Lower lobe of right lung (tissue), 2 donors: ENCODE measurements at places on chromosomes 2 and 18. TPM values are rescaled to one million over a fixed set of nuclear protein-coding genes. Genes with fewer than 3 reads are reported as not detected.

The CCDC121 gene
- total RNA-seq, result 5.9 TPM

The KRTCAP3 gene
- 18.8 TPM for total RNA-seq

The ALPG gene
- total RNA-seq, result 0.53 TPM

The NEU4 gene
- not detected for total RNA-seq

The LAMA1 gene
- total RNA-seq, result 0.65 TPM

The ITGA4 gene
- 24.0 TPM for total RNA-seq

The LRRC30 gene
- not detected for total RNA-seq

The CNDP1 gene
- not detected for total RNA-seq

The OXER1 gene
- 1.9 TPM for total RNA-seq

The EPB41L3 gene
- total RNA-seq, result 72.5 TPM

DNA sequence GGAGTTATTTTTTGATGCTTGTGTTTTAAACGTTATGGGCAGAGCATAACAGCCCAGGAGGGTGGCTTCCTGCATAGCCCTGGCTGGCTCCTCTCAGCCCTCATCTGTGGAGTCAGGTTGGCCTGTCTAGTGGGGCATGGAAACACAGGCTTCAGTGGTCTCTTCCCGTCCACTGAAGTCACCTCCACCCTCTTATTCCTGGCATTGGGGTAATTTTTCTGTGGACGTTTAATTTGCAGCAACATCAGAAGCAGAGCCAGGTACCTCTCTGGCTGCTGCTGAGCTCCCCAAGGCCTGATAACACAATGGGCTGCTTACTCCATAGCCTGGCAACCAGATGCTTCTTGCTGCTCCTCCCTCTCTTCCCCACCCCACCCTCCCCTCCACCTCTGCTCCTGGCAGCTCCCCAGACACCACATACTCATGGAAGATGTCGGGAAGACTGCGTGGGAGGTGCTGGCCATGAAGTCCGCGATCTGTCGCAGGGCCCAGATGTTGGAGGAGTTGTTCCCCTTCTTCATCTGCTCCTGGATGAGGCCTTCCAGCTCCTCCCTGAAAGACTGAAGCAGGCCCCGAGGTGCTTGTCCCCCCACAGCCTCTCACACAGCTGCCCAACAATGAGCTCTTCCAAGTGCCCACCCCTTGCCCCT is 64.0 kb downstream of the ADD2 start:
- no peak for DNase-seq

GRCh38 chr2:164903204-164903603 is 52.1 kb downstream of the SLC38A11 start:
- no peak for DNase-seq

GRCh38 chr2:150571121-150571520 is 83.7 kb upstream of the RND3 start:
- no peak for DNase-seq

DNA sequence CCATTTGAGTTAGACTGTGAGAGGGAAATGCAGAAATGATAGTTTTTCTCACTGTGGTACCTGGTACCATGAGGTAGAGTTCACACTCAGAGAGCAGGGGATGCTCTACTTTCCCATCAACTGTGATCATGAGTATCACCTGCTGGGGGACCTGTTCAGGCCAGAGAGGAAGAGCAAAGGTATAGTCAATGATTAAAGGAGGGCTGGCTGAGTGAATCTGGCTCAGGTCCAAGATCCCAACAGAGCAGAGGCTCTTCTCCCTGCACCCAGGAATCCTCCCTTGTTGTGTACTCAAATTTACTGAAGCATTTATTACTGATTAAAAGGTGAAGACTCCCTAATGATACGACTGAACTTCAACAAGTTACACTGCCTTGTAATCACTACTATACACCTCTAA is 104.6 kb upstream of the CHRNA1 start:
- DNase-seq, result no peak

GRCh38 chr2:217559084-217559483 is 443.7 kb downstream of the TNS1 start:
- no peak for DNase-seq

GRCh38 chr2:121234144-121234543 is 50.9 kb downstream of the TFCP2L1 start:
- peak; percentile 16 for DNase-seq

DNA sequence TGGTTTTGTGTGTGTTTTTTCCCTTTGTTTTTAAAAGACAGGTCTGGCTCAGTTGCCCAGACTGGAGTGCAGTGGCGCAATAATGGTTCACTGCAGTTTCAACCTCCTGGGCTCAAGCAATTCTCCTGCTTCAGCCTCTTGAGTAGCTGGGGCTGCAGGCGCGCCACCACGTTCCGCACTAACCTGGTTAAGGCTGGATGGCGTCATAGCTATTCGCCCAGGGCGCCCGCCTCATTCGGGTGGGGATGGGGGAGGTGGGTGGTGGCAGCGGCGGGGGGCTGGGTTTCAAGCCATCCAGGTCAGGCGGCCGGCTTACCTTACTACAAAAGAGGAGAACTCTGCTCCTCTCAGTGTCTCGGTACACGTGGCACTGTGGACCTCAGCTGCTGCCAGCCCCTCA is 42.8 kb downstream of the EEF1B2 start:
- DNase-seq, result no peak

DNA sequence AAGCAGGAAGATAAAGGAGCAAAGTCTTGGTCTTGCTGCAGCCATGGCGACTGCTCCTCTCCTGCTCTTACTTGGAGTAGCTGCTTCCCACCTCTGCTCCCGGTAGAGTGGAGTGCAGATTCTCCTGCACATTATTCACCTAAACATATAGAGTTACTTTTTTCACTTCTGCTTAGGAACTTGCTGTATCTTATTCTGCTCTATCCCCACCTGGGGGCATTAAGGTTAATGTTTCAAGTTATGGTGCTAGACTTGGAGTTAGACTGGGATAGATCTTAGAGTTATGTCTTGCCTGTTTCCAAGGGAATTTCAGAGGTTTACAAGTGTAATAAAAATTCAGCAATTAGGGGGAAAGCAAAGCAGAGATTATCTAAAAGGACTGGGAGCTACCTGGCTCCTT is 144.2 kb downstream of the SETBP1 start:
- no peak for DNase-seq

DNA sequence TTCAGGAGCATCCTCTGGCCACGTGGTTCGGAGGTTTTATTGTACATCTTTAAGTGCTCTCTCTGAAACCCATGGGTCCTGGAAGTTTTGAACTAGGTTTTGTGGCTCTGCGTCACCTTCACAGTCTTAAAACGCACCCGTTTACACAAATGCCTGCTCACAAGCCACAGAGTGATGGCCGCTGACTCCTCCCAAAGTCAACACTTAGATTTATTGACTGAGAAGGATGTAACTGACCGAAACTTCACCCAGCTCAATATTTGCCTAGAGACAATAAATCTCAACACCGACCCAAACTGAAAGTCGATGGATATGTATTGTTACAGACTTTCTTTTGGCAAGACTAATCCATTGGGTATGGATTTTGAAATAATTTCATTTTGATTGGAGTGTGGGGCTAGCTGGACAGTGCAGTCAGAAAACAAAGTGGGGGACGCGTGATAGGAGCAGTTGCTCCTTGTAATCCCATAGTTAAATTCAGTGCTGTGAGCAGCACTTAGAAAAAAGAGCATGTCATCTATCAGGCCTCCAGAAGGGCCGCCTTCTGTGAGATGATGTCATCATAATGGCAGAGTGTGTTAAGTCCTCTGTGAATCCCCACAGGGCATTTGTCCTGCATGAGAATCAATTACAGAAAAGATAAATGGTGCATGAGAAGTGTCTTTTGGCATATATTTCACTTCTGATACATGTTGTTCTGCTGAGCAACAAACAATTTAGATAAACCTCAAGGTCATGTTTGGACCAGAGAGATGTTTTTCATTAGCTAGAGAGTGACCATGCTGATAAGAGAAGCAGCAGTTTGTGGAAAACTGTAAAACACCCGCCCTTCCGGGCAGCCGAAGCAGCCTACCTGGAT is 183.7 kb downstream of the INO80D start:
- no peak for DNase-seq

DNA sequence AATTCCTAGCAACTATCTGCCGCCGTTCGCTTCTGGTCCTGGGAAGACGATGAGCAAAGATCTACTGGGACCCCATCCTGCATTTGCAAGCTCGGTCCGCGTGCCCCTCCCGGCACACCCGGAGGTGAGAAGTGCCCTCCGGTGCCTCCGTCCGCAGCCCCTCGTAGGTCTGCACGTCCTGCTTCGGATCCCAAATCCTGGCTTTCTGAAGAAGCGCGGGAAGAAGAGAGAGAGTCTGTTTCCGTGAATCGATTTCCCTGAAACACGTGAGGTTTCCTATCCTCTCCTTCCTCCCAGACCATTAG is 5.0 kb upstream of the OSR1 start:
- DNase-seq, result no peak

GRCh38 chr2:158498749-158499136 is 42.0 kb downstream of the PKP4 start:
- no peak for DNase-seq

DNA sequence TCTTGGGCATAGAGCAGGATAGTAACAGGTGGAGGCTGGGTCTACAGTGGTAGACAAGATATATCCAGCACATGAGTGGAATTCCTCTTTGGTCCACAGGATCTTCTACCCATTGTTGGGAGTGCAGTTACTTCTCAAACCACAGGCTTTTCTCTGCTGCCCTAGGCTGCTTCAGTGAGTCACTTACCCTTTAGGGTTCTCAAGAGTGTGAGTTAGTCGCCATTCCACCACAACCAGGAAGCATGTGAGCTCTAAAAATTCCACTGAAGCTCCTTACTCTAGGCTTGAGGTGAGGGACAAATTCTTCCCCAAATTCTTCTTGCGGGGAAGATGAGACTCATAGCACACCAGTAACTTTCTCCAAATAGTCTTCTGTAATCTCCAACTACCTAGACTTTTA is 189.4 kb downstream of the PLCL1 start:
- DNase-seq, result no peak
